ENCODE measurements at places on chromosomes 2 and 18.

DNA sequence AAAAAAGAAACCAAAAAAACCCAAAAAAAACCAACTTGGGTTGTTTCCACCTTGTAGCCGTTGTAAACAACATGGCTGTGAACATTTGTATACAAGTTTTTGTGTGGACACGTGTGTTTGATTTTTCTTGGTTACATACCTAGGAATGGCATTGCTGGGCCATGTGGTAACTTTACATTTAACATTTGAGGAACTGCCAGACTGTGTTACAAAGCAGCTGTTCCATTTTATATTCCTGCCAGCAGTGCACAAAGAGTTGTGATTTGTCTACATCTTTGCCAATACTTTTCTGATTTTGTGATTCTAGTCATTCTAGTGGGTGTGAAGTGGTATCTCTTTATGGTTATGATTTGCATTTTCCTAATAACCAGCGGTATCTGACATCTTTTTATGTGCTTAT is 22.5 kb downstream of the LPIN1 start:
- H3K4me3 ChIP-seq = no peak overlapping the region
- DNase-seq = no peak
- no peak overlapping the region for H3K27ac ChIP-seq
- no peaks in the 10 kb centered on the region for H3K27me3 ChIP-seq
- no peaks in the 10 kb centered on the region for H3K4me1 ChIP-seq

DNA sequence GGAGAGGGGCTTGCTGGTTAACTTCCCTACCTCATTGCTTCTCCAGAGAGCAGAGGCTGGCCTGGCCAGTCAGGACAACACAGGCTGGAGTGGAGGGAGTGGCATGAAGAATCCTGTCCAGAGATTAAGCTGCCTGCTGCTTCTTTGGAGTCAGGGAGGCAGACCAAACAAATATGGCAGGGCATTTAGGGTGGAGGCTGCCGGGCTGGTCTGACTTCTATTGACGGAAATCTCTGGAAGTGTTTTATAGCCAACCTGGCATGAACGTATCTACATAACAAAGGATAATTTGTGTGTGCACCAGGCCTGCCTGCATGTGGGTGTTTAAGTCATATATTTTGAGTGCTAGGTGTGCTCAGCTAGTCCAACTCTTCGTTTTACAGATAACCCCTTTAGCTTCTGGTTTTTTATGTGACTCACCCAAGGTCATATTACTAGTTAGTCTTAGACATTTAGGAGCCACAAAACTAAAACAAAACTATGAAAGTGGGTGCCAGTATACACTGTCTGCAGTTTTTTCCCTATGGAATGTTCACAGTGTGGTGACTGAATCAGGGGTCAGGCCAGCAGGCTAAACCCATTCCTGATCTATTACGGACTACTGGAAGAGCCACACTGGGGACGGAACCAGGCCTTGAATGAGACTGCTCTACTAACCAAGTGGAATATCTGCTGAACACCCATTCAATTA is 5.5 kb downstream of the NPC1 start:
- no peak overlapping the region for H3K27ac ChIP-seq
- DNase-seq = no peak
- H3K36me3 ChIP-seq = peaks cover 4% of the 10 kb centered on the region
- H3K4me3 ChIP-seq = no peak overlapping the region

DNA sequence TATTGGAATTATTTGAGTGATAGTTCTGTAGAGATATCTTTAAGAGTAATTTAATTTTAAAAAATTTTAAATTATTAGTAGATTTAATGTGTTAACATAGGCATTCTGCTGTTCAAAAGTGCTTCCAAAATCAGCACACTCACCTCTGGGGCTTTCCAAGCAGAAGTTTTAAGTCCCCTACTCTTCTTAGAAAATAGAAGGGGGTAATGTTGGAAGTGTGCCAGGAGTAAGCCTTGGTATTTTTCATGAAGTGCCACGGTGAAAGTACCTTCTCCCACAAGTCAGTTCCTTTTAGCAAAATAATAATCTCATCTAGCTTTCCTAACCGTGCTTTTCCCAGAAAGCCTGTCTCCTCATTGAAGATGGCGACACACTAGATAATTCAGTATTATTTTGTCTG is 3.9 kb upstream of the TNFRSF11A start:
- H3K36me3 ChIP-seq = no peaks in the 10 kb centered on the region
- H3K27me3 ChIP-seq = no peaks in the 10 kb centered on the region
- no peak for DNase-seq
- H3K4me1 ChIP-seq = no peaks in the 10 kb centered on the region
- no peak overlapping the region for H3K27ac ChIP-seq

- H3K27me3 ChIP-seq = no peaks in the 10 kb centered on the region
- peaks cover 24% of the 10 kb centered on the region for H3K4me1 ChIP-seq
- H3K27ac ChIP-seq = no peak overlapping the region
- no peak overlapping the region for H3K4me3 ChIP-seq
Measured at GRCh38 chr2:207621501-207622039, 3.6 kb downstream of the METTL21A start.

DNA sequence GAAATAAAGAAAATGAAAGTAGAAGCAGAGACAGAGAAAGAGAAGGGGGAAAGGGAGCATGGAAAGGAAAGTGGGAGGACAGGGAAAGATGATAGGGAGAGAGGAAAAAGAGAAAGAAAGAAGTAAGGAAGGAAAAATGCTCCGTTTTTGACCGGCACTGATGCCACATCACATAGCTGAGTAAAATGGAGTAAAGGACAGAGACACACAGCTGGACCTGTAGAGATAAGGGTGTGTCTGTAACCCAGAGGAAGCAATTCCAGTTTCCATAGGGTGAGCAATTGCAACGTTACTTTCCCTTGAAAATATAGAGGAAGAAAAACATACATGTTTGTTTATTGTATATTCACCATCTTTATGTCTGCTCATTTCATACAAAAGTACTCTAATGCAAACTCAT is 1866.9 kb upstream of the PIK3C3 start:
- DNase-seq = no peak
- H3K27ac ChIP-seq = no peak overlapping the region
- H3K27me3 ChIP-seq = no peaks in the 10 kb centered on the region
- H3K36me3 ChIP-seq = no peaks in the 10 kb centered on the region
- peak overlapping the region; percentile 38 for H3K4me3 ChIP-seq

GRCh38 chr2:144376460-144376859 is 143.5 kb downstream of the ZEB2 start:
- H3K27me3 ChIP-seq = no peaks in the 10 kb centered on the region
- DNase-seq = no peak
- peaks cover 24% of the 10 kb centered on the region for H3K4me1 ChIP-seq
- H3K36me3 ChIP-seq = no peaks in the 10 kb centered on the region
- no peak overlapping the region for H3K4me3 ChIP-seq
- H3K27ac ChIP-seq = no peak overlapping the region

- H3K4me1 ChIP-seq = peaks cover 64% of the 10 kb centered on the region
- H3K36me3 ChIP-seq = peaks cover 26% of the 10 kb centered on the region
- peak overlapping the region; percentile 15 for H3K27ac ChIP-seq
- no peak for DNase-seq
Measured at GRCh38 chr2:20645301-20645701, 5.6 kb downstream of the HS1BP3 start.

DNA sequence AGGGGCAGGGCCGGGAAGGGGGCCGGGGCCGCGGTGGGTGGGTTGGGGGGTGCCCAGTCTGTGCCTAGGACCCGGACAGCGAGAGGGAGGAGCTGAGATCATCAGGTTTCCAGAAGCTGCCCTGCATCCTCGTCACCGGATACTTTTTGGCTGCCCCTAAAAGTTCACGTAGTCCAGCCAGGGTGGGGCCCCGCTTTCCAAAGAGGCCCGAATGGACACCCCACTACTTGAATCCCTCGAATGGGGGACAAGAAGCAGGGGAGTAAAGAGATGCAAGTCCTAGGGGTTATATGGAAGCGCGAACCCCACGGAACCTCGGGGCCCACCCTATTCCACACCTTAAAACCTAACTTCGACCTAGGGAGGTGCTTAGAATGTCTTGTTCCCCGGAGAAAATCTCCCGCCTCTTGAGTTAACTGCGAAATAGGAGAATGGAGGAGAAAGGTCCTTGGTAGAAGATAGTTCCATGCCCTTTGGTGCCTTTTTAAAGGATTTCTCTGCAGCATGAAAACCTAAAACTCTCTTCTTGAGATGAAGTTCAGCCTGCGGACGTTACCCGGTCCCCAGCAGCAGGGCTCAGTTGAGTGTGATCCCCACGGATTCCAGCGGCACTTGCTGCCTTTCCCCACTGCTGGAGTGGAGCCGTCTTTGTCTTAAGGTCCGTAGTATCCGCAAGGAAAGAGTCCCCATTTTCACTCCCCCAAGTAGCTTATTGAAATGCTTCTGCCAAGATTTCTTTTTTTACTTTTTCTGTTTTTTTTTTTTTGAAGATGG is 2.1 kb upstream of the RNF152 start:
- peak overlapping the region; percentile 97 for H3K4me3 ChIP-seq
- DNase-seq = no peak
- peaks cover 28% of the 10 kb centered on the region for H3K4me1 ChIP-seq
- H3K36me3 ChIP-seq = no peaks in the 10 kb centered on the region
- peak overlapping the region; percentile 68 for H3K27ac ChIP-seq

DNA sequence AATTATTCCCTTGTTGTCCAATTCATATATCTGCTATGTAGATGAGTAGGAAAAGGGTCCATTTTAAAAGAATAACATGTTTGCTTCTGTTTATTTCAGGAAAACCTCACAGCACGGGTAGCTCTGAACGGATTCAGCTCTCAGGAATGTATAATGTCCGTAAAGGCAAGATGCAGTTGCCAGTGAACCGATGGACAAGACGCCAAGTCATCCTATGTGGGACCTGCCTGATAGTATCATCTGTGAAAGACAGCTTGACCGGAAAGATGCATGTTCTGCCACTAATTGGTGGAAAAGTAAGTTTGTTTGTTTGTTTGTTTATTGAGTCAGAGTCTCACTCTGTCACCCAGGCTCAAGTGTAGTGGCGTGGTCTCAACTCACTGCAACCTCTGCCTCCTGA is 114.6 kb downstream of the PHLPP1 start:
- no peak overlapping the region for H3K27ac ChIP-seq
- no peaks in the 10 kb centered on the region for H3K27me3 ChIP-seq
- H3K4me3 ChIP-seq = no peak overlapping the region
- H3K4me1 ChIP-seq = peaks cover 9% of the 10 kb centered on the region
- DNase-seq = no peak
- no peaks in the 10 kb centered on the region for H3K36me3 ChIP-seq

GRCh38 chr18:74714791-74715190 is 117.1 kb downstream of the ZNF407 start:
- no peak overlapping the region for H3K4me3 ChIP-seq
- no peak for DNase-seq
